Activated CD4-positive, alpha-beta T cell treated with anti-CD3 and anti-CD28 coated beads, Interleukin-2, Interleukin-6, amounts not matched to agents 100 ng/mL and 50 ng/mL, durations not matched to agents 16 hours and 8 hours (primary cell): ENCODE measurements at places on chromosomes 12 and 14.
A peak's percentile ranks its signal among the peaks of the same experiment; 100 is the strongest.

- DNase-seq = no peak
Measured at GRCh38 chr12:5498076-5498475, 66.2 kb downstream of the NTF3 start.

DNA sequence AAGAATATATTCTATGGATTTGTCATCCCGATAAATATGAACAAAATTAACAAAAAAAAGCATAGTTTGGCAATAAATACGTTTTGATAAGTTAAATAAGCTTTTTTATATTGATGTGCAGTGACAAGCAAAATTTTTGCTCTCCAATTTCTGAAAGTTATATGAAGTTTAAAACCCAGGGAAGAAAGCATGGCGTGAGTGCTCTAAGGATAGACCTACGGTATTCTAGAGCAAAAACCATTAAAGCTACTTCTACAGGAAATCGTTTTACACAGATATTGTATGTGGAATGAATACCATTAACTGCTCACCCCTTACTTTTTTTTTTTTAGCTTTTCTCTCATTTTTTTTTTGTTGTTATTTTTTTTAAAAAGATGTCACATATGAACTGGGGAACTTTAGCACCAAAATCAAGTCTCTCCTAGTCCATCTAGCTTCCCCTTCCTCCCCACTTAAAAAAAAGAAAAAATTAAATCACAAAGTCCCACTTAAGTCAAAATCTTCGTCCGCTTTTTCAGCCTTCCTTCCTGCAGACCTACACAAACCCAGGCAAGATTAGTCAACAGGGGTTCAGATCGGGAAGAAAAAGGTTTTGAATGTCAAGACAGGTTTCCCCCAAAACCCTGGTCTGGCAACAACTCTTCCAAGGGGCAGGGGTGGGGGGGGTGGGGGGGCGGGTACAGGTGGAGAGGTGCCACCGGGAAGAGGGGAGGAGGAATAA is 4.4 kb downstream of the ZFP36L1 start:
- no peak for DNase-seq

DNA sequence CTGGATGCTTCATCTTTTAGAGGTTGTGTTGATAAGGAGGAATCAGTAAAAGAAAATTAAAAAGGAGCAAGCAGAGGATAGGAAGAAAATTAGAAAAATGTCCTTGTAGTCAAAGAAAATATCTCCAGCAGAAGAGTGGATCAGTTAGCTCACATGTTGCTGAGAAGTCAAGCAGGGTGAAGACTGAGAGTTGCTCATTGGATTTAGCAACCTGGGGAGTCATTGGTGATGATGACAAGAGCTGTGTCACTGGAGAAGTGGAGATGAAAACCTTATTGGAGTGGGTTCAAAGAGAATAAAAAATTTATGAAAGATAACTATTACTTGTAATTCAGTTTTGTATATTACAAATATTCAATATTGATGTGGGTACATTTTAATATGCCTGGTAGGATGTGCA is 9.8 kb downstream of the FRMD6 start:
- no peak for DNase-seq

- no peak for DNase-seq
Measured at GRCh38 chr12:48789858-48790326, 1.0 kb upstream of the ADCY6 start.

DNA sequence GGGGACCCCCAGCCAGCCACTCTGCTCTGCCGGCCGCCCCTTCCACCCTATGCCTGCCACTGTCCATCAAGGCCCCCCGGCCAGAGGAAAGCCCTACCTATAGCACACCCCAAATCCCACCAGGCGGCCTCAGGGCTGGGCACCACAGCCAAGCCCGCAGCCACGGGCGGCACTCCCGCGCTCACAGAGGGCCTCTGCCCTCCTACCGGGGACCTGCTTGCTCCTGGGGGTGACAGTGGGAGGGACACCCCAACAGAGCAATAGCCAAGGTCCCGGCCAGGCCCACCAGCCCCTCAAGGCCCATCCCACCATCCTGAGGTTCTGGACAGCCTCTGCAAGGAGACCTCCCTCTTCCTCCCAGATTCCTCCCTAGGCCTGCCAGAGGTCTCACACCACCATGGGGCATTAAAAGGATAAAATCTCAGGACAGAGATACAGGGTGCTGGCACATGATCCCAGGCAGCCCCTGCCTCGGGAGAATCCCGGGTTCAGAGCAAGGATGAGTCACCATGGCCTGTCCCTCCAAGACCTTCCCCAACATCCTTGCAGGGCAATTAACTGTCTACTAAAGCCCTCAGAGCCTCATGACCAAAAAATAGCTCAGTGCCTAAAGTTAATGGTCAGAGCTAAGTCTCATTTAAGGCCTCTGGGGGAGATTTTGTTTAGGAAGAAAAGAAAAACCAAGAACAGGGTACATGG is 17.1 kb downstream of the CCDC85C start:
- DNase-seq = no peak

GRCh38 chr12:124293286-124294003 is 1.4 kb upstream of the RFLNA start:
- no peak for DNase-seq

DNA sequence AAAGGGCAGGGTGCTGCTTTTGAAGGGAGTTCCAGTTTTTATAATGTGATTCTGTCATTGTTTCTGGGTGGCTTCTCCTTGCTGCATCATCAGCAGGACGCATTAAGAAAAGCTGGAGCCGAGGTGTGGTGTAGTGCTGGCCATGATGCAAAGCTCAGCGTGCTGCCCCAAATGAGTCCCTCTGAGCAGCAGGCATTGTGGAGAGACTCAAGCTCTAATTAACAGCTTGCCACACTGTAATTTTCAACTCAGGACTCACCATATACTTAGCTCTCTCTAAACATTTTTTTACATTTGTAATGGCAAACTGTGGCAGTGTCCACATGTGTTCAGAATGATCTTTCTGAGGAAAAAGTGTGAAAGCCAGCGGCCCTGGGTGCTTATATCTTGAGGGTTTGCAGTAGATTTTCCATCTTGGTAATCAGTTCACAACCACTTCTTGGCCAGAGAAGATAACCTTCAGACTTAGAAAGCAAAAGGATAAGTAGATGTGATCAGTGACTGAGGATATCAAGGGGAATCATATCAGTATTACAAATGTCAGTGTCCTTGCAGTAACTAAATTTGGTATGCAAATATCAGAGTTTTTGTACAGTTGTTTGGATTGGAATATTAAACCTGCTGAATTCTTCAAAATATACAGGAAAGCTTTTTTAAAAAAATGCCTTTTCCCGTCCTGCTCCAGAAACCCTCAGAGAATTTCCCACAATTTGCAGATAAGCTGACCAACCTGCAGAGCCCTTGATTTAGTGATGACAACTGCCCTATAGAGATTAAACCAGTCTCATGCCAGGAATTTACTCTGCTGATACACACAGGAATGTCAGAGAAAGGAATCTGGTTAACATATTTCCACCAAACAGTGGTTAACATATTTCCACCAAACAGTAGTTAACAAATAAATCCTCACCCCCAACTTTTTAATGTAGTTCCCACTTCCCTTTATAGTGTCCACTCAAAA is 63.6 kb downstream of the DAAM1 start:
- no peak for DNase-seq

GRCh38 chr14:105156414-105157375 is 11.9 kb downstream of the JAG2 start:
- DNase-seq = no peak

DNA sequence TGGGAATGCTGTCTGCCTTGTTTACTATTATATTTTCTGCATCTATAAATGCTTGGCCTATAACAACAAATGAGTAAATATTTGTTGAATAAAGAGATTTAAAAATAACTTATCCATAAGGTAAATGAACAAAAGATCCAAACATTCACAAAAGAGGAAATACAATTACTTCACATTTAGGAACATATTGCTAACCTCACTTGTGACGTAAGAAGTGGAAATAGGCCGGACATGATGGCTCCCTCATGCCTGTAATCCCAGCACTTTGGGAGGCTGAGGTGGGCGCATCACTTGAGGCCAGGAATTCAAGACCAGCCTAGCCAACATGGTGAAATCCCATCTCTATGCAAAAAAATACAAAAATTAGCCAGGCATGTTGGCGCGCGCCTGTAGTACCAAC is 25.7 kb upstream of the CKAP4 start:
- DNase-seq = no peak

- DNase-seq = no peak
Measured at GRCh38 chr14:23123419-23123818, 4.4 kb upstream of the CEBPE start.

DNA sequence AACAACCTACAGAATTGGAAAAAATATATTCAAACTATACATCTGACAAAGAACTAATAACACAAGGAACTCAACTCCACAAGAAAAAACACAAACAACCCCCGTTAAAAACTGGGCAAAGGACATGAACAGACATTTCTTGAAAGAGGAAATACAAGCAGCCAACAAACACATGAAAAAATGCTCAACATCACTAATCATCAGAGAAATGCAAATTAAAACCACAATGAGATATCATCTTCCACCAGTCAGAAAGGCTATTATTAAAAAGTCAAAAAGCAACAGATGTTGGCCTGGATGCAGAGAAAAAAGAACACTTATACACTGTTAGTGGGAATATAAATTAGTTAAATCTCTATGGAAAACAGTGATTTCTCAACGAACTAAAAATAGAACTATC is 82.6 kb upstream of the CCDC91 start:
- DNase-seq = no peak

GRCh38 chr14:22998329-22999012 is 11.5 kb downstream of the C14orf93 start:
- no peak for DNase-seq

DNA sequence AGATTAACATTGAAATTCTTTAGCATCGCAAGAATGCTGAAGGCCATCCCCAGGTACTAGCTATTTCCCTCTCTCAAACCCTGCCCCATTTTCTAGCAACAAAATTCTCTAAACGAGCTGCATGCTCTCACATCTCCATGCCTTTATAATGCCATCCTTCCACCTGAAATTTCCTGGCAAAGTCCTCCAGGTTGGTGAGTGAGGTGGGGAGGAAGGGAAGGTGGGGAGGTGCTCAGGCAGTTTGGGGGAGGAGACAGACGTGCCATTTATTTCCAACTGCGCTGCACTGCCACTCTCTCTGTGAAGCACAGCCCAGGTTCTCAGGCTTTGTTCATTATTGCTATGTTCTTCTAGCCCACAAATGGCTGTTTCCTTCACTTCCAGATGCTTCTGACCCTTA is 208.4 kb downstream of the PAWR start:
- DNase-seq = no peak

- no peak for DNase-seq
Measured at GRCh38 chr12:89117448-89118034, 234.8 kb downstream of the DUSP6 start.

GRCh38 chr14:71168564-71169427 is 261.5 kb downstream of the PCNX1 start:
- DNase-seq = peak; percentile 10

- no peak for DNase-seq
Measured at GRCh38 chr14:78455896-78456435, 285.8 kb downstream of the NRXN3 start.

GRCh38 chr14:99820702-99821331 is 27.6 kb downstream of the EML1 start:
- no peak for DNase-seq

GRCh38 chr12:42482748-42483520 is 106.6 kb downstream of the PRICKLE1 start:
- DNase-seq = peak; percentile 67

DNA sequence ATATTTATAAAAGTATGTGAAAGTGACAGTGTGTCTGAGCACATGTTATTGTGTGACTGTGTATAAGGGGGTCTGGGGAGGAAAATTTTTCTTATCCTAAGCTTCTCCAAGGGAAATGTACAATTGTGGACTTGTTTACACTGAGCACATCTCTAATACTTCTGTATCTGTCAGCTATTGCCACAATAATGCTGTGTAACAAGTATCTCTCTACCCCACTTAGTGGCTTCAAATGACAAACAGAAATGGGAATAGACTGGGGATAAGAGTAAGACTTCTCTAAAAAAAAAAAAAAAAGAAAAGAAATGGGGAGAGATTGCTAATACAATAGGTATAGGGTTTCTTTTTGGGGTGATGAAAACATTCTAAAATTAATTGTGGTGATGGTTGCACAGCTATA is 44.3 kb upstream of the CCDC63 start:
- no peak for DNase-seq

DNA sequence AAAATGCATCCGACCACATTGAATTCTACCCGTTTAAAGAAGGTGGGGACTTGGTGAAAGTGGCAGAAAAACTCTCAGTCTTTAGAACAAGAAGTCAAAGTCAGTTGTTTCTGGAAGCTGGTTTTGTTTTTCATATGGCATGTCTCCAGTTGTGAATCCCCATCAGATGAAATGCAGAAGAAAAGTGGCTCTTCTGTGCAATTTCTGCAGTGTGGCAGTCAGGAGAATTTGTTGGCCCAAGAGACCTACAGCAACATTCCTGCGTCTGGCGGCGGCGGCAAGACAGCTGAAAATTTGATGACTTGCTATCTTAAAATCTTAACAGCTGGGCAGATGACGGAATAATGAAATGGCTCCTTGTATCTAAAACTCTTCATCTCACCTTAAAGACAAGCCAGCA is 201.5 kb downstream of the FOXN3 start:
- no peak for DNase-seq

DNA sequence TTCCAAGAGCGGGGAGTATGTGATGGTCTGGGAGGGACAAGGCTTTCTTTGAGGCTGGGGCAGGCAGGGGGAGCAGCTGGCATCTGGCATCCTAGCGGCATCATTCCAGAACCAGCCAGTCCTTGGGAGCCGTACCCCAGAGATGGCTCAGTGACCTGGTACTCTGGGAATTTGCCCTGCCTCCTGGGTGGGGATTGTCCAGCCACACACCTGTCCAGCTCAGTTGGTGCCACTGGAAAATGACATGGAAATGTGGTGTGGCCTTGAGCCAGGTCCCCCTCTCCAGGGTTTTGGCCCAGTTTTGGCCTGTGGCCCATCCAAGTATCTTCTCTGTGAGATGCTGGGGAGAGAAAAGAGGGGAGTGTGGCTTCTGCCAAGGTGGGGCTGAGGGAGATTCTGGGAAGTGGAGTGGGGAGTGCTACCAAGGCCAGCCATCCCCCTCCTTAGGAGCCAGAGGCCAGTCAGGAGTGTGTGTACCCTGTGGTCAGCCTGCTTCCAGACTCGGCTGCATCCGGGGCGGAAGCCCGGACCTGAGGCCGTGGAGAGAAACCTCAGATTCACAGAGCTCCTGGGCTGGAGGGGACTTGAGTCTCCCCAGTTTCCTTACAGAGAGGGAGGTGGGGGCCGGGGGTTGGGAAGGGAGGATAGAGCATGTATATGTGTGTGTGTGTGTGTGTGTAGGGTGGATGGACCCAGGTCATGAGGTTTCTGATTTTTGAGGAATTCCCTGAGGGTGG is 14.7 kb upstream of the KRT80 start:
- DNase-seq = no peak

GRCh38 chr12:75086091-75087038 is 123.3 kb downstream of the KCNC2 start:
- DNase-seq = peak; percentile 5

DNA sequence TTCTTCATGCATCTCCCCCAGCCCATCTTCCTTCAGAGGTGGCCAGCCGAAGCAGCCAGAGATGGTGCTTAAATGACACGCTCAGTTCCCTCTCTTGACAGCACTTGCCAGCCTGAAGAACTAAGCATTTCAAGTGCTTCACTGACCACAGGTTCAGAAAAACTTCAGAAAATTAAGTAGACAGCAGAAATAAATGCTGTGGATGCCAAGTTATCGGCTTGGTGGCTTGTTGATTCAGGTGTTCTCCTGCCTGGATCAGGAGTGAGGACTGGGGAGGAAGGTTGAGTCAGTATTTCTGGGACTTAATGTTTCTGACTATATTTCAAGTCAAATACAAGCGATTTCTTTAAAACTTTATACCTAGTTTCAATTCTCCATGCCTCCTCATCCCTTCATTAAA is 58.2 kb downstream of the CRACR2A start:
- no peak for DNase-seq

GRCh38 chr14:105549481-105549880 is 23.1 kb downstream of the TMEM121 start:
- no peak for DNase-seq

GRCh38 chr14:48963231-48963790 is 622.9 kb downstream of the RPS29 start:
- no peak for DNase-seq
